ENCODE measurements at places on chromosomes 4 and X. TPM values are rescaled to one million over a fixed set of nuclear protein-coding genes. Genes with fewer than 3 reads are reported as not detected.

Gene NLRP2B
- 0.20 TPM for total RNA-seq

Gene SYN1
- 0.30 TPM for total RNA-seq

GRCh38 chrX:132378281-132378680 is 110.6 kb downstream of the MBNL3 start:
- DNase-seq: no peak

DNA sequence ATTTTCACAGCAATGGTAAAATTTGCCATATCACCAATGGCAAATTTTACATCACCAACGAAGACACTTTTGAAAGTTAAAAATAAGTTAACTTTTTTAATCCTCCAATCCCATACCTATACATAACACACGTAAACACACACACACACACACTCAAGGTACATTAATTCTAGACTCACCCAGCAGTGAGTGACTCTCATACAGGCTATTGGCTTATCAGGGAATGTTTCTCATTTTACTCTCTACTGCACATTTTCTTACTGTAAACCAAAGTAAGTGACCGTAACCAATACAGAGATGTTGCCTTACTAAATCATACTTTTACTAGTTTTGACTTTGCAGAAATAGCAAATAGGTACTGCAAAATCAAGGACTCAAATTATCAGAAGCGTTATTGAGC is 2.3 kb downstream of the VEGFC start:
- no peak for DNase-seq

- DNase-seq: no peak
Measured at GRCh38 chr4:90349636-90350035, 222.4 kb downstream of the CCSER1 start.

DNA sequence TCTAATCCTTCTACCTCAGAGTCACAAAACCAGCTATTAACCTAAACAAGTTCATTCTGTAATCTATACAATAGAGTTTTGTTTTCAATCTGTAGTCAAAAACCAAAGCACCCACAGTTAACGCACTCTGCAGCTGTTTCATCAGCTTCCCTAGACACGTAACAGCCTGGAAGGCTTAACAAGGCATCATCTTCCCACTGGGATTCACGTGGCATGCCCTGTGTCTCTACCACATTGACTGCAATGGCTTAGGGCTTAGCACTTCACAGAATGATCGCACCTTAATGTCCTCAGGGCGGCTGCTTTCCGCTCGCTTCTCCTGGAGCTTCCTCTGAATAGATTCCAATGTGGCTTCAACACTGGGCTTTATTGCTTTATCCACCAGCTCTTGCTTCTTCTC is 49.7 kb upstream of the NAP1L5 start:
- DNase-seq: no peak

DNA sequence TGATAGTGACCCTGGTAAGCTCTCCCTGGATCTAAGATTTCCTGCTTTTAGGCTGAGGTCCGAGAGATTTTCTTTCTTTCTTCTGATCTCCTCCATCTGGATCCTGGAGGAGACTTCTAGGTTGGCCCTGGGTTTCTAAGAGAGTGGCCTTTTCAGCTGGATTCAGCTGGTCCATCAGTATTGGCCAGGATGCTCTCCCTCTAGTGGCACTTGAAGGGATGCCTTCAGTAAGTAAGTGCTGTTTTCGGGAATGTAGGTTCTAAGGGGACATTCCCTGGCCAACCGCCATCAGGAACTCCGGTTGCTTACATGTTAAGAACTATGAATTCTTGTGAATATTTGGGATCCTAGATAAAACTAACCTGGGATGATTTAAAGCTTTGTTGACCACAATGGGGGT is 56.9 kb downstream of the SERTM2 start:
- DNase-seq: no peak

DNA sequence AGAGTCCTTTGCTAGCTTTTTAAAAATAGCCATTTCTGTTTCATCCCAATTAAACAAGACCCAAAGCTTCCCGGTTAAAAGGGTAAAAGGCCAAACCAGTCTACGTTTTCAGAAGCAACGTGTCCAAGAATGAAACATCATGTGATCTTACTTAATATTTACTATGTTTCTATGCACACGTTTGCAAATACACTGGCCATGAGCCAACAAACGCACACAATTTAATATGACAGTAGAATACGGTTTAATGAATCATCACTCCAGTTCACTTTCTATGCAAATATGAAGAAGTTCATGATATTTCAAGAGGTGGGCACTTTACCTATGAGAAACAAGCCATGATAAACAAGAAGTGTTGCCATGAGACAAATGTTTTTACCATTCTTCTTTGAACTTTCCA is 4.3 kb downstream of the NR0B1 start:
- DNase-seq: no peak

DNA sequence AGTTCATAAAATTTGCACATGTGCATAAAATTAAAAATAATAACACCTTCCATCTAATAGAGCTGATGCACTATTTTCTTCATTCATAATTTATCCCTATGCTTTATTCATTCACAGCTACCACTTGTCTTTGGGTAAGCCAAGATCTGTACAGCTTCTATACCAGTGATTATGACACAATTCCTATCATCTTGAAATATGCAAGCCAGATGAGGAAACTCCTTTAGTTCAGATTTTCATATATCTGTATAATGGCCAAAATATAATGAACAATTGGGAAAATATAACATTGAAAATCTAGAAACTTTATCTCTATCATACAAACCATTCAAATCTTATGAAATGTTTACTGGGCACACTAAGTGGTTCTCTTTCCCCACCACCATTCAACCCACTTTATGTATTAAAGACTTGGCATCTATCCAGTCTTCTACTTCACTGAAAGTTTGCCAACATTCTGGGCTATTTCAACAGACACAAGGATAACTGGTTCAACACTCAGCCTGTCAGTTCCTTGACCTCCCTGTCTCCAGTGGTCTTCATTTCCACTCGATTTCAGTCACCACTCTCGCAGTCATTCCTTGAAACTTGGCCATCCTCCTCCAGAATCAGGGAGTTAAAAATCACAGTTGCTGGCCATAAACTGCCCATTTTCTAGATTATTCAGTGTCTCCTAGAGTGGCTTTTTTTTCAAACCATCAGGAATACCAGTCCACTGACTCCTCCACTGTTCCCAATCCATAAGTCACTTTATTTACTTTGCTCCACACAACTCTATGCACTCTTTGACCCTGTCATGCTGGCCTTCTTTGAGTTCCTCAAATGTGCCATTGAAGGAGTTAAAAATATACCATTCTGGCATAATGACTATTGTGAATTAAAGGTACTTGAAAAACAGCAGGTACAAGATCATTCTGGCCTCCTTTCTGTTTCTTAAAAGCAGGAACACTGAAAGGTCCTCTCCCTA is 85.5 kb downstream of the CAMK2D start:
- DNase-seq: no peak

- no peak for DNase-seq
Measured at GRCh38 chr4:58566260-58566659, 1456.1 kb upstream of the IGFBP7 start.

GRCh38 chr4:95510145-95510544 is 38.6 kb downstream of the UNC5C start:
- DNase-seq: peak; percentile 42

DNA sequence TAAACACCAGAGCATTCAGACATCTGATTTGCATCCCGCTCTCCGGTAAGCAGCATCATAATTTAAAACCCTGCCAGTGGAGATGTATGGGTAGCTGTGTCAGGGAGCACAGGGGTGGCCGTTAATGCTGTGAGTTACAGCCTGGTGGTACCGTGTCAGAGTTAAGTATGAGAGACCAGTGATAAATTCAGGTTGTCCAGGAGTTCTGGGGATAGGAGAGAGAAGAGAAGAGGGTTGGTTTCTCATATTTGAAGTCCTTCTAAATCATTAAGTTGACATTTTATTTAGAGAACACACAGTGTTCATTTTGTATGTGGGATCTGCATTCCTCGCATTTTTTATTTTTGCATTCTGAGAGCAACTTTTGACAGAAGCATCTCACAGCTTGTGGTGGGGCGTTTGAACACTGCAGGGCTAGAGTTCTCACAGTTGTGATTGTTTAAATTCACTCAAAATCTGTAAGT is 157.6 kb downstream of the DCLK2 start:
- no peak for DNase-seq

DNA sequence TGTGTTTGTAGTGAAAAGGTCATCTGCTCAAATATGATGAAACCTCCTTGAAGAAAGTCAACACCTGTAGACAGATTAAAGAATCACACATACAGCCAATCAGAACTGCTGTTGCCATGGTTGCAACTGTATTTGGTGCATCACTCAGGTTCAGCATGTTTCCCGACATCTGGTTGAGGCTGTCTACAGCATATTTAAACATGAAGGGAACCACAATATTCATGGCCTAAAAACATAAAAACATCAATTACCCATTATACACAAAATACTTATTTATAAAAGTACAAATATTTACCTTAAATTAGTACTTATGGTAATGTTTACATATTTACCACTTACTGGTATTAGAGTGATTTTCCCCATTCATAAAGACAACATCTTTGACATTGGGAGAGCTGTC is 79.7 kb downstream of the ABCB7 start:
- DNase-seq: no peak

DNA sequence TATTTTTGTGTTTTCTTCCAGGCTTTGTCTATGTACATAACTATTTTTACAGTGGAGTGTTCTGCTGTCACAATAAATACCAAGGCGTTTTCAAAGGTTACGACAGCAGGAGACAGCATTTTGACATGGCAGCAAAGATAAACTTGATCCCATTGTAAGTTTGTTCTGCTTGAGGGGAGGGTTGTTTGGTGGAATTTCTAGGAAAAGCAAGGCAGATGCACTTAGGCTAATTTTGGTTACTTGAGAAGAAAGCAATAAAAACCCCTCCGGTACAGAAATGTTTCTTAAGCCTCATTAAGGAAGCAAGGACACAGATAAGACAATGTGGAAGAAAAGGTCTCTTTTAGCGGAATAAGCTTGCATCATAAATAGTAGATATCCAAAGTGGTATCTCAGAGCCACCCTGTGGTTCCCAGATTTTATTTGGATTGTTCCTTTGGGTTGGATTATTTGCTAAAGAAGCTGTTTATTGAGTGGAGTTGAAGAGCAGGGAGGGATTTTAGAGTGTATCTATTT is 54.3 kb downstream of the CLCN5 start:
- DNase-seq: no peak

DNA sequence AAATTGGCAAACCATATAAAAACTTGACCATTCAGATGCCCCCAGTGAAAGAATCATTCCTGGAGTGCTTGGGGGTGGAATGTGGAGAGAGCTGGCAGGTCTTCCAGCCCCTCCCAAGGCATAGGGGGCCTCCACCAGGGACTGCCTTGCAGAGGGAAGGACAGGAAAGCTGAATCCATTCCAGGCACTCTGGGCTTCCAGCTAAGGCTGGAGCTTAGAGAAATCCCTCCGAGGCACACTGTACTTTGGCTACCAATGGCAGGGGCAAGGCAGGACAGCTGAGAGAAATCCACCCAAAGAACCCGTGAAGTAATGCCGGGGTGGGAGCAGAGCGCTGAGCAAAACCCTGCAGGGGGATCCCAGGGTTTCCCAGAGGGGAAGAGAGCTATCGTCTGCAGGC is 4.0 kb downstream of the CENPU start:
- DNase-seq: no peak

- DNase-seq: no peak
Measured at GRCh38 chr4:105130945-105131344, 15.7 kb upstream of the TET2 start.

DNA sequence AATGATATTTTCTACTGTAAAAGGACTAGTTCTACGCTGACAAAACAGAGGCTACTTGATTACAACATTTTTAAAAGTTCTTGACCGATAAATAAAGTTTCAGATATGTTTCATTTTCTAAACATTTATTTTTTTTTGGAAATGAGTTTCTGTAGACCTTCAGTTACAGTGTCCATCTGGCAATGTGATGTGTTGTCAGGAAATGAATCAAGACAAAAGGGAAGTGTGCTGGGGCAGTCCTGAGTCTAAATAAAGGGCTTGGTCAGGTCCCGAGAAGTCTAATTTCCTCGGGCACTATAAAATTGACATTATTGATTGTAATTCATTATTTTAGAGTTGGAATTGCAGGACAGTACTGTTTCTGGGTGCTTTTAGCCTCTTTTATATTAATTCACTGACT is 57.0 kb upstream of the FTHL17 start:
- DNase-seq: no peak

DNA sequence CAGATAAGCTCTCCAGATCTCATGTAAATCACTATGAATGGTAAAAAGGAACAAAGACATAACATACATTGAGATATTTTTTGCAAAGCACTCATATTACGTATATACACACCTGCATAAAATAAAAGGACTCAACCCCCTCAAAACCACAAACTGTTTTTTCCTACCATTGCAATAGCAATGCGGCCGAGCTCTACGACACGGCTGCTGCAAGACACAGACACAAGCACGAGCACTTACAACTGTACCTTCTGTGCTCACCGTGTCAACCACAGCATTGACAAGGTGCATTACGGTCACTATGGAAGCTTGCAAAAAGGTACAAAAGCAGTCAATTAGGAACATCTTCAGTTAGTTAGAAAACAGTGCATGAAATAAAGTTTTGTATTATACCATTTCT is 37.1 kb upstream of the MTNR1A start:
- no peak for DNase-seq

DNA sequence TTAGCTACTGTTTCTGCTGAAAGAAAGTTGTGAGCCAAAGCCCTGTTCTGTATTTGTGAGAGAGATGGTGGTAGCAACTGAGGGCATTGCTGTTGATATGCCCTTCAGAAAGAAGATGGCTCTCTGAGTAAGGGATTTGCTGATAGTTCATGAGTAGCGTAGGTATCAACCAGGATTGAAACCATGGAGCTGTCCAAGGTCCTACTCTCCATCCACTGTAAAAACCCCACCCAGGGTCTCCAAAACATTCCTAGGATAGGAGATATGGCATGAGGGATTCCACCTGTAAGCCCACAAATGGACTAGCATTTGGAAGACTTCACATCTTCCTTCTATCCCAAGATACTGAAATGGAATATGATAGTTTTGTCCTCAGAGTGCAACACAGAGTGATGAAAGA is 277.1 kb upstream of the PRKX start:
- DNase-seq: no peak

DNA sequence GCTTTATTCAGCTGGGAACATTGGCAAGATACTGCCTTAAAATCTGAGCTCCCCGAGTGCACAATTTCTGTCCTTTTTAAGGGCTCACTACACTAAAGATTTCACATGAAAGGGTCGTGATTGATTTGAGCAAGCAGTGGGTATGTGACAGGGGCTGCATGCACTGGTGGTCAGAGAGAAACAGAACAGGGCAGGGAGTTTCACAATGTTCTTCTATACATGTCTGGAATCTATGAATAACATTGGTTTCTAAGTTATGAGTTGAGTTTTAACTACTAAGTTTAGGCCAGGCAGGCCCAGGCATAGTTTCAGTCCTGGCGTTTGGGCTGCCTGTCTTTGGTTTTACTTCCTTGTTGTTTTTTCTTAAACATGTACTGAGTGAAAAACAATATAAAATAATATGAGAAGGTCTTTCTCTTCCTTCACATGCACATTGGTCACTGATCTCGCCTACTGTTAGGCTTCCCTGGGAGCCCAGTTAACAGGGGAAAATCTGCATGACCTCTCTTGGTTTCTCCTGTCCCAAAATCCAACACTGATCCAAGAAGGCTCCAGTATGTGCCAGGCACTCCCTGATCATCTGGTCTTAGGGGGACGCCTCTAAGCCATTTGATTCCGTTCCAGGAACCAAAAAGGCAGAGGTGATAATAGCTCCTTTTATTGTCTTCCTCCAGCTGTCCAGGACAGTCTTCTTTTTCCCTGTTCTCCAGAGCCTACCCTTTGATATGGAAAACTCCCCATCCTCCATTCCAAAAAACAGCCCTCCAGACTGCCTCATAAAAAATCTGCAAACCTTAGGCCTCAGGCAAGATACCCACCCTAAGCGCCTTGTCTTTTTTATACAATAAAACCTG is at the start of gene UGT2B17:
Gene UGT2B17 (minus strand): TSS at position 51 of the 854 bp plus-strand sequence. CDS start 7,838 bp downstream, outside the sequence.
- no peak for DNase-seq
